Stimulated activated CD8-positive, alpha-beta memory T cell treated with anti-CD3 and anti-CD28 coated beads, Interleukin-7, amount 100 ng/mL, for 1 hour (primary cell): ENCODE measurements at places on chromosomes 16 and 17.

GRCh38 chr17:69018687-69019086 is 42.0 kb downstream of the ABCA9 start:
- DNase-seq = no peak

- DNase-seq = no peak
These were observed 44.1 kb downstream of the TBX4 start for GRCh38 chr17:61496174-61496956.

DNA sequence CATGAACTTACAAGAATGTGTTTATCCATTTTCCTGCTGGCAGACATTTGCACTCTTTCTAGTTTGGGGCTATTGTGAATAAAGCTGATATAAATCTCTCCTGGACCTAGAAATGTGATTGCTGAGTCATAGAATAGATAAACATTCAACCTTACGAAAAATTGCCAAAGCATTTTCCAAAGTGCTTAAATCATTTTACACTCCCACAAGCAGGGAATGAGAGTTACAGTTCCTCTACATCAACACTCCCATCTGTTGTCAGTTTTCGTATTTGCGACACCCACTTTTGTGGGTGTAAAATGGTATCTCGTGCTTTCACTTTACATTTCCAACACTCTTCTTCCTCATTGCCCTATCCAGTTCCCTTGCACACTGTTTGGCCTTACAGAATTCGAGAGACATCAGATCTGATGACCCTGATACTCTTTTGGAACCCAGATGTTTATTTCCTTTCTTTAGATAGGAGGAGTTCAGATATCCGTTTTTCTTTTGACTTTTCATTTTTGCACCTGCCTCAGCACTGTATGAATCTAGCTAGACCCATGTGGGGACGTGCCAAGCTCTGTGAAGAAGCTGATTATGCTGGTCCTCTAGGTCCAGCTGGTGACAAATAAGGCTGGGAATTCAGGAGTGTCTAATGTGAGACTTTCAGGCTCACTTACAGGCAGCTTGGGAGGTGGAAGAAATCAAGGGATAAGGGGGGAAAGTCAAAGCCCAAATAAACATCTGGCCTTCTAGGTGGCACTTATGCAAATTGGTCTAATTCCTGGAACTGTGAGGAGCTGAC is 14.0 kb downstream of the SOX9 start:
- DNase-seq = no peak

DNA sequence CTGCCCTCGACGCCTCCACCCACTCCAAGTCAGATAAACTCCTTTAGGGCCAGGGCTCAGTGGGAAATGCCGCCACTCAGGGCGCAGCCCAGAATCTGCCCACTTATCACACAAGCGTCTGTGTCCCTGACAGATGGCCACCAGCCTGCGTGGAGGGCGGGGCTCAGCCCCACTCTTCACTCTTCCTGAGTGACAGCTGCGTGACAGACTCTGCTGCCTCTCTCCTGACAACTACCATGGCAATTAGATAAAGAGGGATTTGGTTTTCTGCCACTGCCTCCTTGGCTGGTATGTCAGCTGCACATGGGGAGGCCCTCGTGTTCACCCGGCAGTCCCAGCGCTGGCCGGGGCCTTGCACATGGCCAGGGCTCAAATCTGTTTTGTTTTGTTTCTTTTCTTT is 96.2 kb downstream of the RTN4RL1 start:
- DNase-seq = no peak

- peak; percentile 64 for DNase-seq
These were observed 759 bp upstream of the TP53I13 start for GRCh38 chr17:29567554-29568330.

DNA sequence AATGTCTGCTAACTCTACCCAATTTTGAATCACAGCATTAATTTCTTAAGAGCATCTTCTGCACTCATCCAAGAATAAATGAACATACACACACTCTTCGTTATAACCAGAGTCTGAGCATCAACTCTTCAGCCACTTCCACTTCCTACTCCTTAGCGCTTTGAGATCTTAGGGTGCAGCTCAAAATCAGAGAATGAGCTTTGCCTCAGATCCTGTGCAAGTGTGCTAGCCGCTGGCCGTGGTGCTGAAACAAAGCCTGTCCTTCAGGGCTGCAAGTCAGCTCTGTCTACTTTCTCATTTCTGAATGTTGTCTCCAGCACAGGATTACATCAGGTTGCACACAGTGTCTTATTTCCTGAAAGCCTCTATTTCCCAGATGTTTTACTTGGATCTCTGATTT is 165.4 kb downstream of the AIPL1 start:
- no peak for DNase-seq

DNA sequence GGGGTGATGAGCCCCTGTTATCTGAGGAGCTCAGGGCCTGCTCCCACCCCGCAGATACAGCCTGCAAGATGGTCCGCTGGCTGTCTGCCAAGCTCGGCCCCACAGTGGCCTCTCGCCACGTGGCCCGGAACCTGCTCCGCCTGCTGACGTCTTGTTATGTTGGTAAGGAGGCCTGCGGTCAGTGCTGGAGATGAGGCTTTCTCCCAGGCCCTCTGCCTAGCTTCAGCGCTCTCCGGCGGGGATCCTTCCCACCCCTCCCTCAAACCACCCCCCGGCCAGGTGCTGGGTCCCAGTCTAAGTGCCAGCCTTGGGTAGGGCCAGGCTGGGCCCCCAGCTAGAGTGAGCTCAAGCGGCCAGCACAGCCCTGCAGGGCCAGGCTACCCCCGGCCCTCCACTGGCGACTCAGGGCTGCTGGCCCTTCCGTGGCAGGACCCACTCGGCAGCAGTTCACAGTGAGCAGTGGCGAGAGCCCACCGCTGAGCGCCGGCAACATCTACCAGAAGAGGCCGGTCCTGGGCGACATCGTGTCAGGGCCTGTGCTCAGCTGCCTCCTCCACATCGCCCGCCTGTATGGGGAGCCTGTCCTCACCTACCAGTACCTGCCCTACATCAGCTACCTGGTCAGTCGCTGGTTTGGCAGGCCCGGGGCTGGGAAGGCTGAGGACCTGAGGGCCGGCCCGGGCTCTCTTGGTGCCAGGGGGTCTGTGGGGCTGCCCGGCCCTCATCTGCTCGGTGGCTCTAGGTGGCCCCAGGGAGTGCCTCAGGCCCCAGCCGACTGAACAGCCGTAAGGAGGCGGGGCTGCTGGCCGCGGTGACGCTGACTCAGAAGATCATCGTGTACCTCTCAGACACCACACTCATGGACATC is 6.1 kb downstream of the WDR81 start:
- no peak for DNase-seq
